ENCODE measurements at places on chromosomes 6 and 20. TPM values are rescaled to one million over a fixed set of nuclear protein-coding genes. Genes with fewer than 3 reads are reported as not detected.

DNA sequence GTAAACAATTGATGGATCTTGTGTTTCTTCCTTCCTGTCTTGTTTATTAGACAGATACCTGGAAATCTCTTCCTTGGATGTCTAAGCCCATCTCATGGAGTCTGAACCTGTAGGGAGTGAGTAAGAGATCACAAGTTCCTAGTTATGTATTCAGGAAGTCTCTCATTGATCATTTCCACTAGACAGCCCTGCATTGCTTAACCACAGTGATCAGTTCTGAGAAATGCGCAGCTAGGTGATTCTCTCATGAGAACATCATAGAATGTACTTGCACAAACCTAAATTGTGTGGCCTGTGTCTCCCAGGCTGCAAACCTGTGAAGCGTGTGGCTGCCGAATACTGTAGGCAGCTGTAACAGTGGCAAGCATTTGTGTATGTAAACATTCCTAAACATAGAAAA is 39.1 kb downstream of the FAM120B start:
- H3K4me1 ChIP-seq = peaks cover 26% of the 10 kb centered on the region
- peak overlapping the region; percentile 64 for H3K4me3 ChIP-seq
- H3K27me3 ChIP-seq = no peaks in the 10 kb centered on the region
- peaks cover 41% of the 10 kb centered on the region for H3K36me3 ChIP-seq
- peak overlapping the region; percentile 26 for H3K27ac ChIP-seq
- DNase-seq = no peak

DNA sequence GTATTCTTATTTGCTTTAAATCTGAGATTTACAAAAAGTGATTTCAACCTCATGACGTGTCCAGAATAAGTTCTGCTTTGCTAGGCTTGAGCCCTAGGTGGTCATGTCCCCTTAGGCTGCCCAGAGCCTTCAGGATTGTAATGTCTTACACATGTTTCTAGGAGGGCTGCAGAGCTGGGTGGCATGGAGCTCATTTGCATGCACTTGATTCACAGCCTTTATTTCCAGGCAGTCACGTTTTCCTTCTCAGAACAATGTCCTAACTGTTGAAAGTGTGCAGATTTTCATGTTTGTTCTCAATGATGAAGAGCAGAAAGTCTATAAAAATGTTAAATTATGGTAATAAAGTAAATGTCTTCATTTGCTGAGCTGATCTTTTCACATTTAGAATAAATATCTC is 448.6 kb upstream of the SOX4 start:
- H3K36me3 ChIP-seq = peaks cover 4% of the 10 kb centered on the region
- no peaks in the 10 kb centered on the region for H3K4me1 ChIP-seq
- no peak overlapping the region for H3K27ac ChIP-seq
- no peak overlapping the region for H3K4me3 ChIP-seq

The RIPOR2 gene
- 181 TPM for total RNA-seq

The ME1 gene
- 0.50 TPM for total RNA-seq

GRCh38 chr6:100247123-100247522 is 217.6 kb downstream of the SIM1 start:
- no peaks in the 10 kb centered on the region for H3K4me1 ChIP-seq
- DNase-seq = no peak
- no peak overlapping the region for H3K27ac ChIP-seq
- no peaks in the 10 kb centered on the region for H3K36me3 ChIP-seq

DNA sequence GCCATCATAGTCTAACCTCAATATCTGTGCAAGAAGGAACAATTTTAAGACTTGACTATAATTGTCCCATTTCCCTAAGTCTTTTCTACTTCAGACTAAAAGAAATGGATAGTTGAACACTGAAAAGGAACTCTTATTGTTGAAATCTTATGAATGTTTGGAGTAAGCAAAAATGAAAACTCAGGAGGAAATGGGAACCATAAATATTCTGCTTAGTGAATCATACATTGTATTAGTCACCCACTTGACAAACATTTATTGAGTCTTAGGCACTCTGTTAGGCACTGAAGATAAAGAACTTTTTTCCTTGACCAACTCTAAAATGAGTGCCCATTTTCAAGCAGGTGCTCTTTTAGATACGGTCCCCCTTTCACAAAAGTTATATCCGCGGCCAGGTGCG is 8.7 kb downstream of the CCDC170 start:
- peaks cover 20% of the 10 kb centered on the region for H3K27me3 ChIP-seq
- H3K27ac ChIP-seq = no peak overlapping the region
- no peak overlapping the region for H3K4me3 ChIP-seq
- H3K4me1 ChIP-seq = peaks cover 13% of the 10 kb centered on the region
- no peak for DNase-seq
- H3K36me3 ChIP-seq = peaks cover 2% of the 10 kb centered on the region

- peaks cover 28% of the 10 kb centered on the region for H3K4me1 ChIP-seq
- peak overlapping the region; percentile 99 for H3K4me3 ChIP-seq
- peak overlapping the region; percentile 98 for H3K27ac ChIP-seq
- H3K36me3 ChIP-seq = peaks cover 14% of the 10 kb centered on the region
- no peak for DNase-seq
Observed at GRCh38 chr6:49463612-49463967, 420 bp downstream of the CENPQ start.

Measured in activated naive CD8-positive, alpha-beta T cell treated with anti-CD3 and anti-CD28 coated beads, Interleukin-2, amount 10 ng/mL, durations not matched to agents 7 days and 5 days (primary cell).